Stimulated activated naive CD8-positive, alpha-beta T cell treated with anti-CD3 and anti-CD28 coated beads, Interleukin-15, Interleukin-2, amounts not matched to agents 100 U/mL and 50 U/mL, for 24 hours (primary cell): ENCODE measurements at places on chromosomes 6 and 20.

DNA sequence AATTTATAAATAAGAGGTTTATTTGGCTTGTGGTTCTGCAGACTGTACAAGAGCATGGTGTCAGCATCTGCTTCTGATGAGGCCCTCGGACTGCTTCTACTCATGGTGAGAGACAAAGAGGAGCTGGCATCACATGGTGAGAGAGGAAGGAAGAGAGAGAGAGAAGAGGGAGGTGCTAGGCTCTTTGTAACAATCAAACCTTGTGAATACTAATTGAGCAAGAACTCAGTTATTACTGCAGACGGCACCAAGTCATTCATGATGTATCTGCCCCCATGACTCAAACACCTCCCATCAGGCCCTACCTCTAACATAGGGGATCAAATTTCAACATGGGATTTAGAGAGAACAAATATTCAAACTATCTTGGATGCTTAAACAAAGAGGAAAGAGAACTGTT is 6.3 kb upstream of the SIRPG start:
- no peak for DNase-seq

- no peak for DNase-seq
Observed at GRCh38 chr6:167497428-167498056, 172.7 kb downstream of the TTLL2 start.

DNA sequence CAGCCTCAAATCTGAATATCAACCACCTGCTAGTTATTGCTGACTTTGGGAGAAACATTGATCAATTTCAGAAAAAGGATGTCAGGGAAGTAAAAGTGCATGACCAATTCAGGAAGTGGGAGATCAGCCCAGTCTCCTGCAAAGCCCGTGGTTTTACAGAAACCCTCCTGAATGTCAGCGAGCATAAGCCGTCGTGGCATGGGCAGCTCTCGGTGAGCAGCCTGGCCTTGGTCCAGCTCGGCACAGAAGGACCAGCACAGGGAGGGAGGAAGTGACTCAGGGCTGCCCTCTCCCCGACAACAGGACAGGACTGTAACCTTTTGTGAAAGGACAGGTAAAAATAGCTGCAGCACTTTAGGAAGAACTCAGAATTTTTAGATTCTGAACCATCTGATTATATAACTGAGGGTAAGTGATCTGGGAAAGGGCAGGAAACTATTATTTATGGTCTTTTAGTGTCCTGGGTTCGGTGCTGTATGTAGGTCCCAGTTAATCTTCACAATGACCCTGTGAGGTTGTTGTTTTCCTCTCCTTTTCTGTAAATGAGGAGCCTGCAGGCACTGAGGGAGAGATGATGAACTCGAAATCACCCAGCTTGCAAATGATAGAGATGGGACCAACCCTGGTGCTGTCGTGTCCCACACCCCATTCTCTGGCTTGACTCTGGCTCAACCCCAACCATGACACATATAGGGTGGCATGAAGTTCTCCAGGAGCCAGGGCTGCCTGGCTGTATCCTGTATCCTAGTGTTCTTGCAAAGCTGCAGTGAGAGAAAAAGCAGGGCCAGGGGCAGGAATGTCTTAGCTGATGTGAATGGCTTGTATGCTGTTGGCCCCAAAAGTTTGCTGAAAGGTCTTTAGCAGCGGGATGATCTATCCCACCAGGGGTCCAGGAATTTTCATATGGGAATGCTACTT is 37.6 kb downstream of the NRN1 start:
- DNase-seq, result no peak

GRCh38 chr20:23446505-23446904 is 6.2 kb downstream of the CST11 start:
- DNase-seq, result peak; percentile 59

DNA sequence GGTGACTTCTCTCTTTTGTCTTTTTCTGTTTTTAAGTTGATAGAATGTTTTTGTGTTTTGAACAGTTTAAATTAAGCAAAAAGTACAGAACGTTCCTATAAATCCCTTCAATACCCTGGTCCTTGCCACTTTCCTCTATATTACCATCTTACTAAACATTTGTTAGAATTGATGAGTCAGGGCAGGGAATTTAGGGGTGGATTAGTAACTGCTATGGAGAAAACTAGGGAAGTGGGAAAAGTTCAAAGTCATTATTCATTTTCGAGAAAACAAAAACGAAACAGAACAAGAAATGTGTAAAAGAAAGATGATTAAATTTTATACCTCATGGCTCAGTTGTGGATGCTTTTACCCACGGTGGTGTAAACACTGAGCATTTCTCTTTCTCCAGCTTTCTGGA is 240.4 kb upstream of the SULF2 start:
- no peak for DNase-seq

- DNase-seq, result peak; percentile 84
Observed at GRCh38 chr6:10954590-10955010, 67.7 kb downstream of the SYCP2L start.

DNA sequence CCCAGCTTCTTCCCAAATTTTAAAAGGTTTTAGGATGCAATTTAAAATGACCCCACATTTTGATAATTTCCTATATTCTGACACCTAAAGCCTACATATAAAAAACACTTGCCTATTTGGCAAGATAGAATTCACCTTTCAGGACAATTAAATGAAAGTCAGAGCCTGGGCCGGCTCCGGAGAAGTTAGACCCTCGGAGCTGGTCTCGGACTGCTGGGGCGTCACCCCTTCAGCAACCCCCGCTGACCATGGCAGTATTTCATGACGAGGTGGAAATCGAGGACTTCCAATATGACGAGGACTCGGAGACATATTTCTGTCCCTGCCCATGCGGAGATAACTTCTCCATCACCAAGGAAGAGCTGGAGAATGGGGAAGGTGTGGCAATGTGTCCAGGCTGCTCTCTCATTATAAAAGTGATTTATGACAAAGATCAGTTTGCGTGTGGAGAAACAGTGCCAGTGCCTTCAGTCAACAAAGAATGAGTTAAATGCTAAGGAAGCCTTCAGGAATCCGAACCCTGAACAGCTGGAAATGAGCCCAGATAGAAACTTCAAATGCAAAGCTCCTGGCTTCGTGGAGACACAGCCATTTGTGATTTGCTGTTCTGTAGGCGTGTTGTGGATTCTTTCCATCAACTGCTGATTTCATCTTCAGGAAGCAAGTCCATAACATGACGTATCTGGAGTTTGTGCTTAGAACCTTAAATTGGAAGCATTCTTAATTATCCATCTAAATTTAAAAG is 16.0 kb downstream of the TCFL5 start:
- no peak for DNase-seq

GRCh38 chr6:158799051-158799792 is 19.9 kb downstream of the EZR start:
- DNase-seq, result no peak

DNA sequence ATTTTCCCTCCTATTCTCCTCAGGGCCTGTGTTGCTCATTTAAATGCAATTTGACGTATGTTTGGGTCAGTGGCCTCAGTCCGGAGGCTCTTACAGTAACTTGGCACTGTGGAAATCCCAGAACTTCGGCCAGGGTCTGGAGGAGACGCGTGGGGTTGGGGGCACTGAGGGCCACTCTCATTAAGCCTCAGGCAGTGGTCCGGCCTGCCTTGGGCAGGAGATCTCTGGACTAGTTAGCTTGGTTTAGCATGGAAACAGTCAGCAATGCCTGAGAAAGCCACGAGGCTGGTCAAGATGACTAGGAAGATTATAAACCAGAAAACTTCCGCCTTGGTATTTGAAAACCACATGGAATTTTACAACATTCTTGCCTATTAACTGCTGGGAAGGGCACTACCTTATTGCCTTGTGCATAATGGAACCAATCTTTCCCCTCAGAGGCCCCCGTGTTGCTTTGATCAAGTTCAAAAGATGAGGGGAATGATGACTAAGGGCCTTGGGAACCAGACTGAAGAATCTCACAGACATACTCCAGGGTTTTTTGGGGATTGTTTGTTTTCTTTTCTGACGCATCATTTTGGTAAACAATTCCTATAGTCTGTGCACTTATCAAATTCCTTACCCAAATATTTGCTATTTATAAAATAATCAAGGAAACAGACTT is 206.0 kb upstream of the PREP start:
- no peak for DNase-seq

DNA sequence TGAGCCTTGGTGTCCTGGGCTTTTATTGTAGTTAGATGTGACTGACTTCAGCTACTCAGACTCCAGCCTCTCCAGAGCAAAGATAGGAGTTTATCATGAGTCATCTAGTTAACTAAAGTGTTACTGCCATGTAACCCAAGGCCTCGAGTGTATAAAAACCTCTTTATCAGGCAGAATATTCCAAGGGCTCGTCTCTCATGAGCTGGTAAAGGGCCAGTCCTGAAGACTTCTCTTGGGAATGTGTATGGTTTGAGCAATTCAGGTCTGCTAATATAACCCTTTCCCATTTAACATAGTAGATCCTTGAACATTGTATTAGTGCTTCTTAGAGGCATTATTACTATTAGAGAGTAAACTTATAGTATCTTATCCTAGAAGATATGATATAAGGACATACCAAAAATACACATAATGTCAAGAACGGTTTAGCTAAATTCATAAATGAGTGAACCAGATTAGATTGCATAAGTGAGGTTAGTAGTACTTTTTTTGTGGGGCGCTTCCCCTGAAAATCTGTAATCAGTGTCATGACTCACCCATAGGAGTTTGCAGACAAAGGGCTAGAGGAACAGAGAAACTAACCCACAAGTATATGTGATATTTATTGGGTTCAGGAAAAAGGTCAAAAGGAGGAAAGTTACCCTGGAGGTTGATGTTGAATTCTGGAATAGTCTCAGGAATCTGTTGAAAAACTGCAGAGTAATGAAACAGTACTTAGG is 16.0 kb downstream of the DSE start:
- DNase-seq, result no peak

- DNase-seq, result no peak
Observed at GRCh38 chr6:11242711-11243110, 10.2 kb upstream of the NEDD9 start.

DNA sequence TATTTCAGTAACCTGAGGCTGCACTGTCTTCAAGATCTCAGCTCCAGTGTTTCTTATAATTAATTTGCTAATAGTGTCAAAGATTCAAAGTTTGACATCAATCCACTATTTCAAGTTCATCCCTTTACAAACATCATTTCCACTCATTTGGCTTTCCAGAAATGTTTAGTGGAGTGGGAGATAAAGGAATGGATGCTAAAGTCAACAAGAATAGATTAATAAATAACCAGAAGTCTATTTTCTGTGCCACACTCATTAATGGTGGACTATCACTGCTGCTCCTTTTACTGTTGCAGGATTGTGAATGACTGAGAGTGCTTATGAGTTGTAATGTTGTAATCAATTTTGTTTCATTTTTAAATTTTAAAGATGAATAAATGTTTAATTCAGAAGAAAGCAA is 28.4 kb upstream of the EPM2A start:
- DNase-seq, result no peak

DNA sequence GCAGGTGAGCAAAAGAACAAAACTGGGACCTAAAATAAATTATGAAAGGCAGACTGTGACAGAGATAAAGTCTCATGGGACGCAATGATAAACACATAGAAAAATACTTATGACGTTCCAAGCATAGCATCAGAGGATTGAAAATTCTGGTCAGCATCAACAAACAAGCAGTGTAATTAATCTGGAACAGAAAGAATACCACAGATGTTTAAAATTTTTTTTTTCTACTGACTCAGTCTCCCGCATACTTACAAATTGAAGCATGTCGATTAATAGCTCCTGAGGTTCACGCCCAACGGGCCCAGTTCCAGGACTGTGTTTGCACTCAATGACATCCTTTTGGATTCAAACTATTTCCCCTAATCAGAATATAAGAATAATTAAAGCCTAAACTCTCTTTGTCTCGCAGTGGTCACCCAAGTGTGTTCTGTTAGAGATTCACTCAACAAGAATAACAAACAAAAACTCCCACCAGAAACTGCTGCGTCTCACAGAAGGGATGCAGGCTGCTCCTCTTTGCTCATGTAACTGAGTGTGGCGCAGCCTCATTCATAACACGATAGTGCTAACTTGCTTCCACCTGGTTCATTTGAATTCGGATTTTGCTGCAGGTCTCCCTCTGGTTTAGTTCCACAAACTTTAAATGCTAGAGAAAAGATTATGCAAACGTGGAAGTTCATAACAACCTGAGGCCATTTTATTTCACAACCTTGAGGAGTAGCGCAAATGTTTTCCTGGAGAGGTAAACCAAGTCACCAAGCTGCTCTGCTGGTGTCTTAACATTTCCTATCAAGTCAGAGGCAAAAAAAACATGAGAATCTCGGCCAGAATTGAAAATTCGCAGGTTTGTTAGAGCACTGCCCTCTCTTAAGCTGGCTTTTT is 69.0 kb upstream of the CITED2 start:
- DNase-seq, result no peak

- no peak for DNase-seq
Observed at GRCh38 chr20:62828051-62828450, 11.2 kb downstream of the COL9A3 start.

DNA sequence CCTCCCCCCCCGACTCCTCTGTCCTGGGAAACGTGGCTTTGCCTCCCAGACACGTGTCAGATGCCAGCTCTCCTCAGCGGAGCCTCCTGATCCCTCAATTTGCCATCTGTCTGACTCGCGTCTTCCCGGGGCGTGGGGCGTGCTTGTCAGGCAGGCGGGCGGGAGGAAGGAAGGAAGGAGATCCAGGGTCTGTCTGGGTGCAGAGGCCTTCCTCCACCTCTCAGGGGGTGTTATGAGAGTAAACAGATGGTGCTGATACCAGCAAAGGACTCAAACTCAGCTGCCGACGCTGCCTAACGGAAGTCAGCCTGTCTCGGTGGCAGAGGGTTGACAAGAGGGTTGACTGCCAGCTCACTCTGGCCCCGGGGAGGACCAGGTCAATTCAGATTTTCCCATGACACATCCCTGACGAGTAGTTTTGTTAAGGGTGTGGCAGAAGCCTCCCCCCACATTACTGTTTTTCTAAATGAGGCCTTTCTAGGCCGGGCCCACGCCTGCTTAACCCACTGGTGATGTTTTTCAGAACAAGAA is 17.0 kb downstream of the UQCC2 start:
- DNase-seq, result peak; percentile 71

GRCh38 chr6:109441069-109441816 is 719 bp downstream of the SMPD2 start:
- peak; percentile 47 for DNase-seq

- DNase-seq, result no peak
Observed at GRCh38 chr20:17841751-17842215, 126.8 kb downstream of the SNX5 start.

DNA sequence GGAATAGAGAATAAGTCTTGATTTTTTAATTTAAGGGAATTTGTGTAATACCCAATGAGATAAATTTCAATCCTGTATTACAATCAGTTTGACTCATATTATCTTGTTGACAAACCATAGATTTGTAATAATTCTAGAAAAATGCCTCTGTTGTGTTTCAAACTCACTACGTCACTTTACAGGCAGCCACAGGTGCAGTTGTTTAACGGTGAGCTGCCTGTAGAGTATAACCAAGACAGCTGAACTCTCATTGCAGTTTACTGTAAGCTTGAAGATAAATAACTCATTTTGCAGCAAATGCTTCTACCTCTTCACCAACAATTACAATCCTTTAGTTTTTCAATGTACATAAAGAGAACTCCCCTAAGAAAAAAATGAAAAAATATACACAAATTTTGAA is 114.3 kb downstream of the PRKN start:
- no peak for DNase-seq
